ENCODE measurements at places on chromosomes 1 and 21.

GRCh38 chr1:44242746-44243145 is 29.5 kb downstream of the DMAP1 start:
- DNase-seq = no peak

DNA sequence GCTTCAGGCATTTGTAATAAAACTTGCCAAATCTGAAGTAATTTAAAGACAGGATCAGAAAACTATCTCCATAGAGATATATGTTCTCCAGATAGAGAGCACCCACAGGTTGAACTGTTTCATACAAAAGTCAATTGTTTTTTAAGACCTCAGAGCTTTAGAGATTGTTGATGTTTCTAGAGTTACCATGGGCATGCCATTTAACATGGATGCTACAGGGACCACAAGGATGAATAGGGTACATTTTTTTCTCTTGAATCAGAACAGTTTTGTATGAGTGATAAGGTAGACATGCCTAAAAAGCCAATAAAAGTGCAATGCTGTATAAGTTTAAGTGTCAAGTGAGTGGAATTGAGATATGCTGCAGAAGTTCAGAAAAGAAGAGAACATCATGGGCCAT is 511.0 kb upstream of the CAMK1G start:
- no peak for DNase-seq

GRCh38 chr1:222529916-222530315 is 18.0 kb downstream of the HHIPL2 start:
- no peak for DNase-seq

- DNase-seq = no peak
These were observed 42.0 kb downstream of the DENND1B start for GRCh38 chr1:197733324-197733723.

DNA sequence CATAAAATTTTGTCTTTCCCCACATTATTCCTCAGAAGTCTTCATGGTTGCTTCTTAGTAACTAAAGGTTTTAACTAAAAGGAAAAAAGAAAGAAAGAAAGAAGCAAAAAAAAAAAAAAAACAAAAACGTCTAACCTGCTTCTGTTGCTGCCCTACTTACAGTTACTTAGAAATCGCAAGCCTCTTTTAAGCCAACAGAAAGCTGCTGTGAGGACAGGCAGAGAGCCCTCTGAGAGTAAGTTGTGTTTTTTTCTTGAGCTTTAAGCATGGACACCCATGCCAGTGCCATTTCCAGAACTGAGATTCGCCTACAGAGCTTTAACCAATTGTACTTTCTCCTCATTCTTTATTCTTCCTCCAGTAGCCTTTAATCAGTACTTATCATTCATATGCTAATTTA is 25.6 kb upstream of the RGS1 start:
- no peak for DNase-seq

GRCh38 chr1:37438037-37438868 is 36.1 kb upstream of the ZC3H12A start:
- DNase-seq = no peak

GRCh38 chr1:35866991-35867390 is 16.0 kb upstream of the AGO1 start:
- no peak for DNase-seq

DNA sequence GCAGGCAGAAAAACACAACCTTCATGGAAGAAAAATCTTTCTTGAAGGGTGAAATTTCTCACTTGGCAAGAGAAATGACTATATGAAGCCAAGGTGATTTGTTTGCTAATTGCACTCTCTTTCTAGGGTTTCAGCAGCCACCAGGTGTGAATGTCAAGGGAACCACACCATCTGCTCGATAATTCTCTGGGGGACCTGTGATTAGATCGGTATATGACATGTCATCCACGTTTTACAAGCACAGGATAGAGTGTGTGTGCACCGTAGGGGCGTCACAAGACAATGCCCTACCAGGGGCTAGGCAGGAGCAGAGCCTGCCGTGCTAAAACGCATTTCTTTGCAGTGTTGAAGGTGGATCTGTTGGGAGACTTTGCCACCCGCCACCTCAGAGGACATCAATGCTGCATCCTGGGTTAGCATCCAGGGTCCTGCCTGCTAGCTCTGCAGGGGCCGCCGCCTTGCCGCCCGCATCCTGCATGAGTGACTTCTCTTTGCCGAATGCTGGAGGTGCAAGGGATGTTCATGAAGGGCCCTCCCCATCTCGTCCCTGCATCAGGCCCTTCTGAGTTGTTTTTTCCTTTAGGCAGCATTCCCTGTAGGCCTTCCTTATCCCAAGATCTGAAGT is 37.8 kb upstream of the CCSAP start:
- DNase-seq = no peak

GRCh38 chr1:66365635-66366034 is 168.3 kb upstream of the SGIP1 start:
- DNase-seq = no peak

GRCh38 chr1:44244986-44245385 is 31.7 kb downstream of the DMAP1 start:
- no peak for DNase-seq

- no peak for DNase-seq
These were observed 122.9 kb downstream of the MAST2 start for GRCh38 chr1:45926330-45926729.
